ENCODE measurements at places on chromosomes 6 and 20.

- peak; percentile 24 for DNase-seq
These were observed 202.6 kb upstream of the STXBP5 start for GRCh38 chr6:147001621-147002020.

- DNase-seq, result no peak
These were observed 43.9 kb downstream of the TRPC4AP start for GRCh38 chr20:35048739-35049138.

GRCh38 chr6:147805155-147805554 is 296.7 kb downstream of the SAMD5 start:
- DNase-seq, result no peak

DNA sequence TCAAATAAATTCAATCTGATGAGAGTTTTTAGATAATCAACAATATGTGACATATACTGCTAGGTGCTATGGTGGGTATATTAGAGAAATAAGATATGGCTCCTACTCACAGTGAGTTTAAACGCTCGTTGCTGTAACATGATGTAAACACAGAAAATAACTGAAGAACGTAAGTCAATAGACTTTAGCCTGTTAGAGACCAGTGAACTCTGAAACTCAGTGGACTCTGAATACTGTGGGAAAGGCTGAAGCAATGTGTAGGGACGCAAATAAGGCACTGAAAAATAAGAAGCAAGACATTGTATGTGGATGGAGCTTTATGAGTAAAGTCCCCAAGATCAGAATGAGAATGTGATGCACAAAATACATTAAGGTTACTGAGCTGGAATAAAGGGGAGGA is 431.6 kb downstream of the TFAP2B start:
- DNase-seq, result no peak

DNA sequence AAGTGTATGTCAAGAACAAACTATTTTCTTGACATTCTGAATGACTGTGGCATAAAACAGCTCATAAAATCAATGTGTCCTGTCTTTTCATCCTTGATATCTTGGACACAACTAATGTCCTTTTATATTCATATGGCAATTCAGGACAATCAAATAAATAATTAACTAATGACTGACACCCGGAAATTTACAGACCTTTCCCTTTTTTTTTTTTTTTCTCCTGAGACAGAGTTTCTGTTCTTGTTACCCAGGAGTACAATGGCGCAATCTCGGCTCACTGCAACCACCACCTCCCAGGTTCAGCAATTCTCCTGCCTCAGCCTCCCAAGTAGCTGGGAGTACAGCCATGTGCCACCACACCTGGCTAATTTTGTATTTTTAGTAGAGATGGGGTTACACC is 107.1 kb upstream of the LGSN start:
- DNase-seq, result no peak

DNA sequence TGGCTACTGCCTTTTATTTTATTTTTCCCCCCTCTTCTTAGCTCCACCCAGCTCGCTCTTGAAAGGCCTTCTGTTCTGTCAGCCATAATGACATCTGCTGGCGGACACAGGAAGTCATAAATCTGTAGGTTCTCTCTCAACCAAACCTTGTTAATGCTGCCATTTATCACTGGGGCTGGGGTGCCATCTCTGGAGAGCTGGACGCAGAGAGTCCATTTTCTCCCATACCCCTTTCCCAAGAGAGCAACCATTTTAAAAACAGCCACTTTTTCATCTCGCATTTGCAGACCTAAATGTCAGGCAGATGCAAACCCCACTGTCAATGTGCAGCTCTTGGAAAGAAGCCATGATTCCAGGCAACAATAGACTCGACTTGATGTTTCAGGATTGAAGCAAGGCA is 13.0 kb upstream of the TSHZ2 start:
- DNase-seq, result peak; percentile 45

- no peak for DNase-seq
These were observed at the start of gene SLC24A3 for GRCh38 chr20:19212469-19212815. Gene SLC24A3 (plus strand): TSS chr20:19212642.

- no peak for DNase-seq
These were observed 43.0 kb upstream of the CCR6 start for GRCh38 chr6:167079853-167080297.

All from bronchial epithelial cell (primary cell).